ENCODE measurements at places on chromosomes 5 and 9.

GRCh38 chr5:150001660-150002486 is 1.3 kb downstream of the HMGXB3 start:
- DNase-seq = peak; percentile 38

GRCh38 chr9:123335193-123335985 is 20.6 kb upstream of the CRB2 start:
- DNase-seq = no peak

GRCh38 chr5:155193029-155193428 is 179.5 kb downstream of the KIF4B start:
- no peak for DNase-seq

DNA sequence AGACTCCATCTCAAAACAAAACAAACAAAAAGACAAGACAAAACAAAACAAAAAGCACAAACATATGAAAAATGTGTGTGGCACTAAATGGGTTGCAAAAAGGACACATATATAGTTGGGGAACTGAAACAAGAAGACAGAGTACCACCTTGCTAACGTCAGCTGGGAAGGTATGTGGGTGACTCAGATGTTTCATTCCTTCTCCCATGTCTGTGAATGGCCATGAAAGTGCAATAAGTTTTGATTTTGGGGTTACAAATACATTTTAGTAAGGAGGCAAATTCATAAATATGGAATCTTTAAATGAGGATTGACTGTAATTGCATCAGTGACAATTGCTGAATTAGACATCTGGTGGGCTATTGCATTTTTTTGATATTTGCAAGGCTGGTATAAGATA is 81.6 kb upstream of the KLF4 start:
- no peak for DNase-seq

GRCh38 chr9:130583271-130583670 is 3.9 kb downstream of the FUBP3 start:
- DNase-seq = no peak

DNA sequence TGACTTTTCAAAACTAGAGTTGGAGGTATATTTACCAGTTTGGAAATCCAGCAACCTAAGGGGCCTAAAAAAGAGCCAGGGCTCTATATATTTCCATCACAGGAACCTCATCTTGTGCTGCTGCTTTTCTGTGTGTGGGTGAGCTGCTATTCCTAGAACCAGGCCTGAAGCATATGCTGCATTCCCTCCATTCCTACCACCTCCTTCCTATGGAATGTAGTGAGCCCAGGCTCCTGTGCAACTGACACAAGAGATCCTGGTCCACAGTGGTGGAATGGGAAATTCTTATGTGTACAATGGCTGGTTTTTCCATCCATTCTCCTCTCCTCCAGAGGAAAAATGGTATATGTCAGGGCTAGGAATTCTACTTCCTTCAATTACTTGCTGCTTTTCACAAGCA is 39.1 kb downstream of the SPEF2 start:
- DNase-seq = no peak

DNA sequence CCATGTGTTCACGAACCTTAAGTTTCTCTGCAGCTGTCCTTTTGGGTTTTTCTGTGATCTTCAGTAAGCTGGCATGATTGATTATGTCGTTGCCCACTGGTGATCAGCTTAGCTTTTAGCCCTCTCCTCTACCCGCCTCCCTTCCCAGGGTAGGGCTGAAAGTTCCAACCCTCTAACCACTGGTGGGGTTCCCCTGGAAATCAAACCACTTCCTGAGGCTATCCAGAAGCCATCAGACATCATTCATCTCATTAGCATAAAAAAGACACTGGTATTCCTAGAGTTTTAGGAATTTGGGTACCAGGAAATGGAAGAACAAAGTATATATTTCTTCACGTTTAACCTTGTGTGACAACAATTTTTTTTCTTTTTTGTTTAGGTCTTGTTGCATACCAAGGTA is 29.8 kb downstream of the SPIN1 start:
- DNase-seq = no peak

- no peak for DNase-seq
Observed at GRCh38 chr5:172630986-172631385, 10.1 kb upstream of the NEURL1B start.

DNA sequence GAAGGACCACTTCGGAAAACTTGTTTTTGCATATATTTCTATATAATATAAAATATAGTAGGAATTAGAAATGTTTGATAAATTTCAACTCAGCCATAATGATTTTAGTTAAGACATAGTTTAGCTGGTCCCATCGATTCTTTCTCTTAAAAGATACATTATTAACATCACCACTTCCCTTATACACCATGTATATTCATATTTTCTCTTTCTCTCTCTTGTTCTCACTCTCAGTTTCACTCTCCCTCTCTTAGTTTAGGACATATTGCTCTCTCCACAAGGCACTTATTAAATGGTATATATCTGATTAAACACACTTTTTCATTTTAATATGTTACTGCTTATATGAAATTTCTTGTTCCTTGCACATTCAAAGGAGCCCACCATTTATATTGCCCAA is 90.1 kb upstream of the RASEF start:
- no peak for DNase-seq

DNA sequence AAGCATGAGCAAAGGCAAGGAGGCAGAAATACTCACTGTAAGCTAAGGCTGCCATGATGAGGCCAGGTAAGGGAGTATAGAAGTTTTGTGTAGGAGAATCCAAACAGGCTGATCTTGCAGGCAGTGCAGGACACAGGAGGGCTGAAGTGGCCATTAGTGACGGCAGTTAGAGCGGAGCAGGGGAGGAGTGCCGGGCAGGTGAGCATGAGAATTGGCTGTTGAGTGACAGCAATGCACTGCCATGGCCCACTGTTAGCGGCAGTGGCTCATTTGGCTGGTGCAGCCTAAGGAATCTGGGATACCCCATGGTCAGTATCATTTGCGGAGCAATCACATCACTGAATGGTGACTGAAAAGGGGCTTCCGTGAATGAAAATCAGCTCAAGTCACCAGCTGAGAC is 22.8 kb downstream of the RGS3 start:
- DNase-seq = no peak

DNA sequence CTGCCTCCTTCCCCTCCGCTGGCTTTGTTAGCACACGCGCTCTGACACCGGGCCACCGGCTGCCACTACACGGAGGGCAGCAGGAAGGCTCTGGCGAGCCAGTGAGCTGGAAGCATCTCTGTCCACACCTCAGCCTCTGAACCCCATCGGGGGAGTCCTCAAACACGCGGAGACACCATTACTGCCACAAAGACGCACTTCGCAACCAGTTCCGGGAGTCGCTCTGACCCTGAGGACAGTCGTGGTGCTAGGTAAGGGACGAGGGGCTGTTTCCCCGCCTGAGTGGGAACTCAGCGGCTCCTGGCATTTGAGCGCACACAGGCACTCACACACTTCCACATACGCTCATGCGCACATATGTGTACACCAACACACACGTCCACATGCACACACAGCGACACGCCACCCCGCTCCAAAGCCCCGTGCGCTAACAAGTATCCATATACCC is 160.0 kb downstream of the C9orf152 start:
- DNase-seq = no peak

DNA sequence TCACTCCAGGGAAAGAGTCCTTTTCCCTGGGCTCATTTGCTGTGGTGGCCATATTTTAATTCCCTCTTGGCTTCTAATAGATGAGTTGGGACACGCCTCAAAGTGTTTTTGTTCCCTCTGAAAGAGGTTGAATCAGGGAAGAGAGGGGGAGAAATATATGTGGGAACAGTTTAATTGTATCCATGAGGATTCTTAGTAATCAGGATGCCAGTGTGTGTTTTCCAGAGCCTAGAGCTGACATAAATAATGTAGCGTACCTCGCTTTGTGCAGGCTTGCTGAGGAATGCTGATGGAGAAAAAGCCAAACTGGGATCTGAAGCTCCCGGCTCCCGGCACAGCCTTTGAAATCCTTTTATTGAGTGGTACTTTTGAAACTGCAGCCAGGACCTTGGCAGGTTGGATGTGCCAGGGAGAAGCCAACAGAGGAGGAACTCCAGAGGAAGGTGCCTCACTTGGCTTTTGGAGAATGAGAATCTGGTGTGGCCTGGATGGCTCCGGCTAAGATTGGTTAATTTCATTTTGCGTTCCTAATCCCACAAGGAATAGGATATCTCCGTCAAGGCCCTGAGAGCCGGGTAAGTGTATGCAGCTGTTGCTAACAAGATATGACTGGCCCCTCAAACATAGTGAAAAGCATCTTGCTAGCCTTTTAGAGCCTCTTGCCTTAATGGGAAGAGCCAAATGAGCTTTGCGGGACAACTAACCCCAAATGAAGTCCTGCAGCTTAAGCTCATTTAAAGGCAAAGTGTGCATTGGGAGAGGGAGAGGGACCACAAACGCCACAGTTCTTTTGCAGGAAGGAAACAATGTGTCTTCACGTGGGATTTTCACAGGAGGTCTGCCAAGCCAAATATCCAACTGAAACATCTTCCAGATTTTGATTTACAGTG is 471.1 kb upstream of the WWC1 start:
- DNase-seq = no peak

GRCh38 chr9:35718721-35719511 is 13.1 kb downstream of the TLN1 start:
- no peak for DNase-seq

DNA sequence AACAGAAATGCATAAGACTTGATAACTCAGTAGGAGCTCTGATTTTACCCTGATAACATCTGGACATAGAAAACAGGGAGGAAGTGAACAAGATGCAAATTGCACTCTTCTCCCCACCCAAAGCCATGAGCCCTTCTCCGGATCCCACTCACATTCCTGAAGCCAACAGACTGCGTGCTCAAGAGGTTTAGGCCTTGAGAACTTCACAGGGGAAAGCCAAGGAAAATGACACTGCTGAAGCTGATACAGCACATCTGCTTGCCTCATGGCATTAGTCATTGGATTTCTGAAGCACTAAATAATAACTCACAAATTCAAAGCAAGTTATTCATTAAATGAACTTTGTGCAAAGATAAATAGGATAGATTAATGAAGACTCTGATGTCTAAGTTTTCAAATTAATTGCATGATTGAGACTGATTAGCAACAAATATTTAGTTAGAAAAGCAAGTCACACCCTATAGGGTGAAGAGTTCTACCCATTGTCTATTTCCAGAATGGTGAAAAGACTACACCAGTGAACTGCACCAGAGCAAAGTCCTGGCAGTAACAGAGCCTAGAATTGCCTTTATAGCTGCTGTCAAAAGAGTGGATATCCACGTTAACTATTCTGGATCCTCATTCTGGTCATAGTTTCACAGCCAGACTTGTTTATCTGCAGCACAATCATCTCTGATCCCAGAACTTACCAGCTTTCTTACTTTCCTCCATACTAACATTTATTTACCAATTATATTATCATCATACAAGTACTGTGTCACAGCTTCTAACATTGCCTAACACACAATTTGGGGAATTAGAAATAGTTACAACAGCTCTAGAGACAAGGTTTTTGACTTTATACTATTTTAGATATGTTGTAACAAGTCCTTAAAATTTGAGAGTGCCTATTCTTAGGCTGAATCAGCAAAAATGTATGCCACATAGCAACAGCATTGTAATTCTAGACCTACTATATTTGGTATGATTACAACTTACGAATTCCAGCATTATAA is 432.1 kb upstream of the RGMB start:
- DNase-seq = no peak

Data from activated T-helper 1 cell treated with Interleukin-2 at 50 U/mL for 16 hours (primary cell).